ENCODE measurements at places on chromosomes 12 and 14.
A peak's percentile ranks its signal among the peaks of the same experiment; 100 is the strongest.

DNA sequence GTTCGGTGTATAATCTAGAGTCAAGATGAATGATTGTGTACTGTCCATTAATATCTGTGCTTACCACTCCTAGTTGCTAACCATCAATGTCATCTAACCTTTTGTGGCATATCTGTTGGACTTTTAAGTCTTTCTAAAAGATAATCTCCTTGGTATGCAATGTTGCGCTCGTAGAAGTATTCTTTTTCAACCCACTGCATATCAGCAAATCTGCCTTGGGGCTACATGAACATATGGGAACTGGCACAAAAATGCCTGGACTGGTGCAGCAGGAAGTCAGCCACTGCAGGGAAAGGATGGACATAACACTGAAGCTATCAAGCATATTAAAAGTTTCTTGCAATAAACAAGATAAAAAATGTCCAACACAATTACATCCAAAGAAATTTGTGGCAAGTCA, 124.3 kb upstream of the SLC38A4 start:
- no peak for DNase-seq

- DNase-seq, result peak; percentile 78
Measured at GRCh38 chr14:68464711-68465110, 328.2 kb downstream of the ZFP36L1 start.

DNA sequence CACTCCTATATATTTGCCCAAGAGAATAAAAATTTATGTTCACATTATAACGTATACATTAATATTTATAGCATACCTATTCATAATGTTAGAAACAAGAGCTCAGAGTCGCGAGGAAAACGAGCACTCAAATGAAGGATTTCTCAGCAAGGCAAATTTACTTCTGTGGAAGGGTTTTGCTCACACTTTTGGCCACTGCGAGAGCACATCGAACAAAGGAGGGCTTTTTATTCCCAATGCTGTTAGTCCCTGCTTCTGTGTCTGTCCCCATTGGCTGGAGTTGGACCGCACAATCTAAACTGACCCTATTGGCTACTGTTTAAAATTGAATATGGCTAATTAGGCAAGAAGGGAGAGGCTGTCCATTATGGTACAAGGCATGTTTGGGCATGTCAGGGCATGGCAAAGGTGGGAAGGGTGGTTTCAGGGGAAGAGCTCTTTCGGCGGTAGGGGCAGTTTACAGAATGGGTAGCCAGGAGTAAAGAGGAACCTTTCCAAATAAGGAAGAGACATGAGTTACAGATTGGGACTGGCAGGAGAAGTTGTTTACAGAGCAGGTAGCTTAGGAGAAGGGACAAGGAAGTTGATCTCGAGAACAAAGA, 702.9 kb downstream of the TRHDE start:
- no peak for DNase-seq

- DNase-seq, result peak; percentile 89
Measured at GRCh38 chr14:54566410-54567223, at the start of gene SAMD4A. Gene SAMD4A, plus strand, starts transcription at chr14:54567128. Its CDS starts 789 bp downstream, at chr14:54567917.

GRCh38 chr14:22047115-22047514, 373.5 kb upstream of the OR4E1 start:
- no peak for DNase-seq

GRCh38 chr14:38213001-38213400, 5.3 kb downstream of the SSTR1 start:
- DNase-seq, result no peak

- DNase-seq, result no peak
Measured at GRCh38 chr12:27905285-27906126, 67.0 kb downstream of the PTHLH start.

GRCh38 chr12:109953656-109954055, 42.5 kb downstream of the GIT2 start:
- DNase-seq, result no peak

DNA sequence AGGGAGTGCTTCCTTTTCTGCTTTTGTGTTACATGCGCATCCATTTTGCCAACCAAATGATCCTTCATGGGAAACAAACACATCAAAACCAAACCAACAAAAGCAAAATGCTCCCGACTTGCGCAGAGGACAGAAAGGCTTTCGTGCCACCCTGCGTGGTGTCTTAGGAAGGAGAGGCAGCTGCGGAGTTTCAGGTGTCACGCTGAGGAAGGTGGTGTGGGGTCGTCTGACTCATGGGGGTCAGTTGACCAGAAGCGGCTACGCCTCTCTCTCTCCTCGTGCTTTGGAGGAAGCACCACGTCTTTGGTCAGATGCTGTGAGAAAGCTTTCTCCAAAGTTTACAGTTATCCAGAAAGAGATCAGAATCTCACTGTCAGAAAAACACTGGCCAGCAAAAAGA, 7.9 kb downstream of the EMP1 start:
- DNase-seq, result peak; percentile 66

GRCh38 chr12:9379023-9379742, 171.0 kb upstream of the PZP start:
- DNase-seq, result no peak

- no peak for DNase-seq
Measured at GRCh38 chr12:57940052-57940914, 1.1 kb upstream of the ATP23 start.

DNA sequence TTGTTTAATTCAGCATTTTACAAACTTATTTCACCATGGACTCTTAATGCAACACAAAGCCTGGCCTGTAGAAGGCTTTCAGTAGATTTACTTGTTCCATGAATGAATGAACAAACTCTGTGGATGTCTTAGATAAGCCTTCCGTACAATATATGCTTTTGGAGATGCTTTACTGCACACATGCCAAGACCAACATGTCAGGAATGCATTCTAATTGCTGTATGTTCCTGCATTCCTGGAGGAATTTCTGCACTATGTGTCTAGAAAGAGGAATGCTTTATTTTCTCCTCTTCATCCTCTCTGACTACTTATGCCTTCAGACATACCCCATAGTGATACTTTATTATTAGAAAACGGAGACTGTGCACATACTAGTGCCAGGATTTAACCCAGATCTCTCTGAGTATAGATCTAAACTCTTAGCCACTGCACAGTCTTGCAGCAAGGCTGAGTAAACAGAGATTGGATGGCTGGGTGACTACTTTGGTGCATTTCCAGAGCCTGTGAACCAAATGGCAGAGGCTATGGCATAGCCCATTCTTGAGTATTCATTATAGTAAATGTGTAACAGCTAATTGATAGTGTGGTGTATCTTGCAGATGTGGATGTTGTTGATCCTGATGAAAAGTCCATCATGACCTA, 108.2 kb downstream of the SYNE2 start:
- DNase-seq, result peak; percentile 11

DNA sequence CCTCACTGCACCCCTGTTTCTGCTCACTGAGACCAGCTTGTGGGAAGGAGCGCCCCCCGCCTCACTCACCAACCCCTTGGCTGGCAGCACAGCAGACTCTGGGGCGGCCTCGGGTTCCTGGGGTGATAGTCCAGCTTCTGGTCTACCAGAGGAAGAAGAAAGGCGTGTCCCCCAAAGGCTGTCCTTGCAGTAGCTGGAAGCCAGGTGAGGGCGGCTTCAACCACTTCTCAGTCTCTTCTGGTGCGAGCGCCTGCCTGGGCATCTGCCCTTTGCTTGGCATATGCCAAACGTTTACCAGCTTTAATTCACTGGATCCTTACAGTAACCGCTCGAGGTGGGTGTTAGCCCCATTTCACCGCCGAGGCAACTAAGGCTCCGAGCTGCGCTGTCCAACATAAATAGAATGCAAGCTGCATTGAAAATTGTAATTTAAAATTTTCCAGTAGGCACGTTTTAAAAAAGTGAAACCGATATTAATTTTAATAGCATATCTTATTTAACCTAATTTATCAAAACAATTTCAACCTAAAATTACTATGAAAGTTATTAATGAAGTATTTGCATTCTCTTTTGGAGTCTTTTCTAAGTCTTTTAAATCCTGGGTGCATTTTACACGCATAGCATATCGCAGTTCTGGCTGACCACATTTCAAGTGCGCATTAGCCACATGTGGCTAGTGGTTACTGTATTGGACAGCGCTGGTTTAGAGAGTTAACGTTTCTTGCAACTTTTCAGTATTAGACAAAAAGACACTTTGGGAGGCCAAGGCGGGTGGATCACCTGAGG, 872 bp downstream of the FAM177A1 start:
- peak; percentile 6 for DNase-seq

DNA sequence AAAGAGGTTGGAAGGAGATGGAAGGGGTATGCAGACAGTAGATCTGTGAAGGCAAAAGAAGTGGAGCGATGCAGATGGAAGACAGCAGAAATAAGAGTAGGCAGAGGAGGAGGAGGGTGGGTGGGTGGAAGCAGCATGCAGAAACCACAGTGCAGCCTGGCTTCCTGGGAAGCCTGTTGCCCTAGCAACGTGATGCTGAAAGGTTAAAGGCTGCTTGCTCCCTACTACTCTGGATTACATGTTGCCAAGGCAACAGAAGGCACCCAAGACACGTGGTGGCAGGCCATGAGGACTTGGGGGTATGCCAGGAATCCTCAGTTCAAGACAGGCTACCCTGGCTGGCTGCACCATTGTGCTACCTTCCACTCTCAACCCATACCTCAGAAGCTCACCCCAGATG, 129.6 kb downstream of the GRIN2B start:
- no peak for DNase-seq
